ENCODE measurements at places on chromosomes 11 and 22.

- DNase-seq = no peak
Measured at GRCh38 chr11:109864834-109865547, 228.2 kb upstream of the ZC3H12C start.

- DNase-seq = no peak
Measured at GRCh38 chr22:18060646-18061620, 16.9 kb upstream of the PEX26 start.

DNA sequence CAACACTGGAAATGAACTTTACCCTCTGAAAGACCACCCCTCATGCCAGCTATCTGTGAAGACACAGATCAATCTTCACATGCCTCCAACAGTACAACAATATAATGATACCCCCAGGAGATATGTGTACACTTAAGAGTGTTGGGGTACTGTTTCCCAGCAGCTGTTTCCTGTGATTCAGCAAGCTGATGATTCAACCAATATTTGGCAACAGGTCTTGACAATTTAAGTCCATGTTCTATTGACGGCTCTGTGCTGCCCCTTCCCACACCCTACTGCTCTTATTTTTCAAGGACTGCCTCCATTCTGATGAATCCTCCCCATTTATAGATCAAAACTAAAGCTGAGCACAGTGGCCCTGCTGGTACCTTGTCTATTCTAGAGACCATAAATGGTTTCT lies 6.6 kb downstream of the SNX19 start:
- no peak for DNase-seq

DNA sequence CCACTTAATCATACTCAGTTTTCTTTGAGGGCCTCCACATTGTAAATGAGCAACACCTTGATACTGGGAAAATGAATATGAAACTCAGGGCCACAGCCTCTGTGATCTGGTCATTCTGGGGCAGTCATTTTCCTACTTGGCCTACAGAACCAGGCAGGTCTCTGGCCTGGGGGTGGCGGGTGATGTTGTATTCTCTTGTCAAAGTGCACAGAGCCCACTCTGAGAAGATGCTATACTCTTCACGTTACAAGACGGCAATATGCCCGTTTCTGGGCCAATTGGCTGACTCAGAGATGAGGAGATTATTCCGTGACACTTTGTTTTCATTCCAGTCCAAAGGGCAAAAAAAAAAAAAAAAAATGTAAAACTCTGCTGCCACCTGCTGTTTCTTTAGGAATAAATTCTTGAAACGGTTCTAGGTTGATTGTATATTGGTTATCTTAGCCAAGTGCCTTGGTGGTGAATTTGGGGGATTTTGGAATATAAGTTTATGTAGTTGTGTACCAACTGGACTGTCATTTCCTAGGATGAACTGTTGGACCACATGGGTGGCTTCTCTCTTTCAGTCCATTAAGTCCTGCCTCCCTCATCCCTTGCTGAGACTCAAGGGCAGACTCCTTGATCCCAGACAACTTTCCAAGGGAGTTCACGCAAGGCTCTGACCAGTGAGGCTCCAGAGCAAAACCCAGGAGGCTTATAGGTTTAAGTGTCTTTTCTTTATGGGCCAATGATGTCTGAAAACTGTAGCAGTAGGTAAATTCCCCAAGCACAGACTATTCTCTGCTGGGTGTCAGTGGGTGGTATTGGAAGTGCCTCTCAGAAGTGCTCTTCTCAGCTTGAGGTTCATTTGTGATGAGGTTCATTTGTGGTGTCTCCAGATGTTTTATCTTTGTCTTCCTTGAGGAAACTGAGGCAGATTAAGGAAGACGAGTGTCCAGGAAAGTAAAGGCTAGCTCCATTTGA lies 18.2 kb downstream of the ADM start:
- DNase-seq = peak; percentile 55

DNA sequence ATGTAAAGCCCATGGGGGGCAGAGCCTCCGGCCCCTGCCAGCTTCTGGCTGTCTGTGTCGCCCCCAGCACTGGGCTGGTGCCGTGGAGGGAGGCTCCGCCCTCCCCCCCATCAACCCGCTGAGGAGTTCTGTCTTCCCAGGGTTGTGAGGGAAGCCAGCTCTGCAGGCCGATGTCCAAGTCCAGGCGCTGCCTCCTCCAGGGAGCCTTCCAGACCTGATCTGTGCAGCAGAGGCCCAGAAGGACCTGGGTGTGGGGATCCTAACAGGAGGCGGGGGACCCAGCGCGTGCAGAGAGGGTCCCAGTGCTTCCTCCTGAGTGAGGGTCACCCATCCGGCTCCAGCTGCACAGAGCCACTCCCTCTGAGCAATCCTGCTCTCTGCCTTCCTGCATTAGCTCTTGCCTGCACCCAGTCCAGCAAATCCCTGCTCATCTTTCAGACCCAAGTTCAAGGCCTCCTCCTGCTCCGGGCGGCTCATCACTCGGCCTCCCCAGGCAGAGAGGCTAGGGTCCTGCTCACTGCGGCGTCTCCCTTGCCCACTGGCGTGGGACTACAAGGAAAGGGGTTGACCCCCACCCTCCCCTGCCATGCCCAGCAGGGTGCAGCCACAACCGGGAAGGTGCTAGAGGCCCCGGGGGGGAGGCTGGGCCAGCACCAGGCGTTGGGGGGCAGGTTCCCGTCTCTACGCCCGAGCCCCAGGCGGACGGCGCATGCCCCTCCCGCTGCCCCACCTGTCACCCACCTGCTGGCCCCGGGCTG lies 16.4 kb downstream of the PRR33 start:
- no peak for DNase-seq

GRCh38 chr11:30310623-30311022 lies 12.3 kb upstream of the ARL14EP start:
- no peak for DNase-seq

DNA sequence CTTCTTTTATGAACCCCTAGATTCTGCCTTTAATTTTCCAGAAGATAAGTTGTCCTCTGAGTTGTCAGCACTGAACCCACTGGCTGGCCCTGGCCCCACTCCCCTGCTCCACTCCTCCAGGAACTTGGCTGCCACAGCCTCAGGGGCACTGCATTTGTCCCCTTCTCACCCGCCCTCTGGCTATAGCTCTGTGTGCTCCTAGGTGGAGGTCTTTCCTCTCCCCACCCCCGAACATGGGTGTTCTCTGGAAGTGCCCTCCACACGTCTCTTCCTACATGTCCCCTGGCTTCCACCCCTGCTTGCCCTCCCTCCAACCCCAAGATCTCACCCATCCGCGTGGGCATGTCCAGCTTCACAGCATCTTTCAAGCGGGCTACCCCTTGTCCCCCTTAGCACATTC lies 137.7 kb upstream of the TEAD1 start:
- DNase-seq = no peak

DNA sequence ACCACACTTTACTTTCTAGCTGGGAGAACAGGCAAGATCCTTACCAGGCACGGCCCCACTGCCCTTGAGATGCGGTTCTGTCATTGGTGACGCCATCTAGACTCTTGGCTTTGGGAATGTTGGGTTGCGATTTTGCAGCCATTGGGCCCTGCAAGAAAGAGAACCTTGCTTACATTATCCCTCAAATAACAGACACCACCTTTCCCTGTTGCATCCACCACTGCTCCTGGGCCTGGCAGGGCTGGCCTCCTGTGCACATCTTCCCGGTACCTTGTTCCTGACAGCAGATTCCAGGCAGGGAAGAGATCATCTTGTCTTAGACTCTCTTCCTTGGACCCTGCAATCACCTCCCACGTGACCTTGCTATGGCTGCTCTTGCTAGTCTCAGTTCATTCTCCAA lies 3.4 kb downstream of the DHCR7 start:
- no peak for DNase-seq

DNA sequence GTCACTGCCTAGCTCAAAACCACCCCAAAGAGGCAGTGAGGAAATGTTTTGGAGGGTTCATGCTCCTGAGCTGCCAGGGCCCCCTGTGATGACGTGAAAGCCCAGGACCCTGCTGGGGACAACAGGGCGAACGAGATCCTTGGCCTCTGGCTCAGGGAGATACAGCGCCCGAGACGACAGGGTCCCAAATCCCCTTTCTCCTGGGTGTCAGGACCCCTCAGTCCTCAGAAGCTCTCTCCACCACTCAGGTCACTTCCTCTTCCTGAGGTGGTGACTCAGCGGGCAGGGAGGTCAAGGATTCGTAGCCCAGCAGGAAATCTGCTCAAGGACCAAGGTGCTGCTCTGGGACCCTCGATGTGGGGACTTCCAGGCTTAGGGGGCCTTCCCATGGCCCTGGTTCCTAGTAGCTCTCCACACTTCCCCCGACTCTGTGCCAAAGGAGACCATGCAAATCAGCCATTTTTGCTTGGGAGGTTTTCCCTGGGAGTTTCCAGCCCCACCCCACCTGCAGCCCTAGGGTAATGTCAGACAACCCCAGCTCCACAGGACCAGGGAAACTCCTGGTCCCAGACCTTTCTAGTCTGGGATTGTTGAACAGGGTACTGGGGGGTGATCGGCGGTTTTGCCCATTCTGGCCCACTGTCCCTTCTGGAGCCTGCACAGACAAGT lies 12.8 kb downstream of the BCL9L start:
- no peak for DNase-seq

DNA sequence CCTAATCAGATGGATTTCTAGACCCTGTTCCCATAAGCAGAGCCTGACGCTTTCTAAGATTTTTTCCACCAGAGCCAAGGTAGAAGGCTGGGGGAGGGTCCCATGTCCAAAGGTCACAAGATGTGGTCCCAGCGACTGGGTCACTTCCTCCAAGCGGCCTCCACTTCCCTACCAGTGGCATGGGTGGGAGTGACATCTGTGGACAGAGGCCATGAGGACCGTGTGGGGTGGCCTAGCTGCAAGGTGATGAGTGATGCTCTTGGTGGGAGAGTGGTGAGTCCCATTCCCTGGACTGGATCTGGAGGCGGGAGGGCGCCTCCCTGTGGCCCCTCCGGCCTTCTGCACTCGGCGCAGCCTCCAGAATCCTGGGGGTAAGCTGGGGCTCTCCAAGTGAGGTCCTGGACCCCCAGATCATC lies 32.4 kb upstream of the PRR5 start:
- no peak for DNase-seq

DNA sequence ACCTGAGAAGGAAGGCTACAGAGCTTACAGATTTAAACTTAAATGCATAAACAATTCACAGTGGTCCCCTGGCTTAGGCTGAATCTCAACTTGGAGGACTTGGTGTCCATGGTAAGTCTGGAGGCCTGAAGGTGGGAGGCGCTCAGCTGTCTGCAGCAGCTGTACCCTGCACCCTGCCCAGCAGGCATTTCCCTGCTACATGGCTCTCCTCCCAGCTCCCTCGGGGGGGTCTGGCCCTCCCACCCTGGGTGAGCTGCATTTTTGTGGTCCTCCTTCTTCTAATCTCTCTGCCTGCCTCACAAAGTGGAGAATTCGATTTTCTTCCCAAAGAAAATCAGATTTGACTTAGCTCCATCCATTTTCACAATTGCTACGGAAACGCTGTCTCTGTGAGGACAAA lies 273.2 kb downstream of the KIRREL3 start:
- DNase-seq = no peak

DNA sequence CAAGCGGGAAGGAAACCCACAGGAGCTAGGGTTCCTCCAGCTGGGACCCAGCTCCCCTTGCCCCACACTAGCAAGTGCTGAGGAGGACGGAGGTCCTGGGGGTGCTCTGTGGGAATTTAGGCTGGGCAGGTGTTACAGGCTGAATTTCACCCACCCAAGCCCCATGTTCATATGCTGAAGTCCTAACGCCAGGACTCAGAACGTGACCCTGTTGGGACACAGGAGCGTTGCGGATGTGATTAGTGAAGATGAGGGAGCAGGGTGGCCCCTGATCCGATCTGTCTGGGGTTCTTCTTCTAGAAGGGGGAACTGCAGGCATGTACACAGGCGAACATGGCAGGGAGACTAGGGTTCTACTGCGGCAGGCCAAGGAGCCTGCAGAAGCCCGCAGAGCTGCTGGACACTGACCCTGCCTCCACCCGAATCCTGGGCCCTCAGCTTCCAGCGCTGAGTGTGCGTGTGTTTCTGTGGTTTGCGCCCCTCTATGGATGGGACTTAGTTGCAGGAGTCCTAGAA lies 103.4 kb upstream of the FGF3 start:
- DNase-seq = no peak

GRCh38 chr22:47394504-47395440 lies 632.3 kb downstream of the TBC1D22A start:
- DNase-seq = no peak

- no peak for DNase-seq
Measured at GRCh38 chr11:9528136-9528501, 45.4 kb upstream of the WEE1 start.

DNA sequence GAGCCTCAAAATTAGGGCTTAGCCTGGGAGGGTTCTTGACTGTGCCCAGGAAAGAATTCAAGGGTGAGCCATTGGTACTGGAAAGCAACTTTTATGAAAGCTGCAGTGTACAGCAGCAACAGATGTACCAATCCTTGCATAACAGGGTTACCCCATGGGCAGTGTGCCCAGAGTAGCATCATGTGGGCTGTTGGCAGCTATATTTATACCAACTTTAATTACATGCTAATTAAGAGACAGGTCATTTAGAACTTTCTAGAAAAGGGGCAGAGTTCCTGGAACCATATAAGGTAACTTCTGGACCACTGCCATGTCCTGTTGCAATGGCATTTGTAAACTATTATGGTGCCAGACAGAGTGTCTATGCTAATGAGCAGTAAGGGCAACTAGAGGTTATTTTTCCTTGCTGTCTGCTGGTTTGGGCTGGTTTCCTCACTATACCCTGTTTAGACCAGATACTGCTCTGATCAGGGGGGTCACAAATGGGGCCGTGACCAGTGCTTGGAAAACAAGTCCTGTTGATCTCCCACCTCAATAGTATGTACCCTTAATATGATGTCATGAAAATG lies 1120.5 kb upstream of the RAG2 start:
- no peak for DNase-seq

- DNase-seq = no peak
Measured at GRCh38 chr22:20106205-20106848, 9.6 kb upstream of the RANBP1 start.

DNA sequence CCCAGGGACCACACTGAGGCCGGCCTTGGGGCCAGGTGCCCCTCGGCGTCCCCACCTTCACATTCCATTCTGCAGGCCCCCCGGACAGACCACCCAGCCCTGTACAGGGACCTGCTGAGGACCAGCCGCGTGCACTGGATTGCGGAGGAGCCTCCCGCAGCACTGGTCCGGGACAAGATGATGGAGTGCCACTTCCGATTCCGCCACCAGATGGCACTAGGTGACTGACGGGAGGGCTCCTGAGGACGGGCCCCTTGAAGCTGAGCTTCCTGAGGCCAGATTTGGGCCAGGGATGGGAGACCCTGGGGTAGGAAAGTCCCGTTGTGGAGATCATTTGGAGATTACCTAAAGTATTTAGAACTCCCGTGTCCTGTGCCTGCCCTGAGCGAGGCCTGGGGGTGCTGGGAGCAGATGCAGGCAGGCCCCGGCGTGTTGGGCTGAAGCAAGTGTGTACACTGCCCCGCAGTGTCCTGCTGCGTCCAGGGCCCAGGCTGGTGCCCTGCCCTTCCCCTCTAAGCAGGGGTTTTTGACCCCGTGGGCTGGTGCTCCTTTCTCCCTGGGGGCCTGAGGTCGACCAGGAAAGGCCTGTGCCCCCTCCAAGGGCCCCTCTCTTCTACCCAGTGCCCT lies 20.0 kb downstream of the TRMU start:
- DNase-seq = peak; percentile 41
